ENCODE measurements at places on chromosomes 16 and 17. TPM values are rescaled to one million over a fixed set of nuclear protein-coding genes. Genes with fewer than 3 reads are reported as not detected.

GRCh38 chr17:2335726-2336214 is 487 bp downstream of the TSR1 start:
- DNase-seq, result no peak

DNA sequence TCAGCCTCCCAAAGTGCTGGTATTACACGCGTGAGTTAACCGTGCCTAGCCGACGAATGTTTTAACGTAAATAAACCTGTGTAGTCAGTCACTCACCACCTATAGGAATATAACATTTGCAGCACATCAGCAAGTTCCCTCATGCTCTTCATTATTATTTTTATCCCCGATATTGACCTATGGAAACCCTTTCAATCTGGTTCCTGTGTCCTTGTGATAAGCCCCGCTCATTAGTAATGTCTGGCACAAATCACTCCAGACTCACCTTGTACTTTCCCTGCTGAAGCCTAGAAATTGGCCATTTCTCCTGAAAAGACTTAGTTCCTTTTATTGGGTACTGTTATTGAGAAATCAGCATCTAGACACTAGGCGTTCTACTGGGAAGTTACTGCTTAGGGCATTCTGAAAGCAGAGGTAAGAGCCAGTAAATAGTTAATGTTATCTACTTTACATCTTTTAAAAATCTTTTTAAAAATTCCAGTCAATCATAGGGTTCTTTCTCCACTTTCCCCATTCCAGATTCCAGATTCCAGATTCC is 1.5 kb upstream of the PHKG2 start:
- DNase-seq, result no peak

DNA sequence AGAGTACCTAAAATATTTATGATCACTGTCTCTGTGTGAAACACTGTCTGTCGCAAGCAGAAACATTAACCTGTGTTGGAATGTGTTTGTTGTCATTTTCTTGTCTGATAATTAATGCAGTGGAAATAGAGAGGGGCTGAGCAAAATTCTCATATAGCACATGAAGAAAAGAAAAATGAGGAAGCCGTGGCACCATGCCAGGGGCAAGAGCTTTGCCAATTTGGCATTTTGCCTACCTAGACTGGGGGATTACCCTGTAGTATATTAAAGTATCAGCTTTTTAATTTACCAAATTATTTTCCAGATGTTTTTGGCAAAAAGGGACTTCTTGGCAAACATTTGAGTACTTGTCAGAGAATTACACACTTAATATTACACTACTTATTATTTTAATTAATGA is 1326.6 kb upstream of the GOT2 start:
- no peak for DNase-seq

The RABEP1 gene
- 22.6 TPM for total RNA-seq

The CAPNS2 gene
- total RNA-seq, result not detected

Measured in H4 (cell line).